AG08395 (cell line): ENCODE measurements at places on chromosomes 4 and X.
A peak's percentile ranks its signal among the peaks of the same experiment; 100 is the strongest.

- DNase-seq = no peak
Measured at GRCh38 chr4:38794051-38794450, 10.5 kb downstream of the TLR1 start.

- no peak for DNase-seq
Measured at GRCh38 chr4:80026100-80026499, 46.9 kb downstream of the ANTXR2 start.

DNA sequence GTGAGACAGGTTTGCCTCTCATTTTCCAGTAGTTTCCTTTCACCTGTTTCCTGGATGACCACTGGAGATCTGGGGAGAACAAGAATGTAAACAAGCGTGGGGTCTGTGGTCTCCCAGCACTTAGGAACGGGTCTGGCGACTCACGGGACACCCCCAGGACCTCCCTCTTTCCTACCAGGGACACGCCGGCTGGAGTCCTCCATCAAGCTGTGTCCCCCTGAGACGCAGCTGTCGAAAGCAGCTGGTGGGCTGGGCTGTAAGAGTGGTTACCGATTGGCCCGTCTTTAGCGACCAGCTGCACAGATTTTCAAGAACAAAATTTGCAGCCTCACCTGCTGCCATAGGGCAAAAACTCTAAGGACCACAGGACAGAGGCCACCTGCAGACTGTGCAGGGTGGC is 11.9 kb downstream of the LRPAP1 start:
- no peak for DNase-seq

- no peak for DNase-seq
Measured at GRCh38 chr4:95213366-95213765, 335.4 kb downstream of the UNC5C start.

- no peak for DNase-seq
Measured at GRCh38 chr4:107870916-107871786, 46.4 kb downstream of the SGMS2 start.

GRCh38 chr4:176792326-176793059 is at the start of gene VEGFC:
Gene VEGFC (minus strand): TSS chr4:176792922. CDS start chr4:176792311, 611 bp downstream.
- peak; percentile 70 for DNase-seq

DNA sequence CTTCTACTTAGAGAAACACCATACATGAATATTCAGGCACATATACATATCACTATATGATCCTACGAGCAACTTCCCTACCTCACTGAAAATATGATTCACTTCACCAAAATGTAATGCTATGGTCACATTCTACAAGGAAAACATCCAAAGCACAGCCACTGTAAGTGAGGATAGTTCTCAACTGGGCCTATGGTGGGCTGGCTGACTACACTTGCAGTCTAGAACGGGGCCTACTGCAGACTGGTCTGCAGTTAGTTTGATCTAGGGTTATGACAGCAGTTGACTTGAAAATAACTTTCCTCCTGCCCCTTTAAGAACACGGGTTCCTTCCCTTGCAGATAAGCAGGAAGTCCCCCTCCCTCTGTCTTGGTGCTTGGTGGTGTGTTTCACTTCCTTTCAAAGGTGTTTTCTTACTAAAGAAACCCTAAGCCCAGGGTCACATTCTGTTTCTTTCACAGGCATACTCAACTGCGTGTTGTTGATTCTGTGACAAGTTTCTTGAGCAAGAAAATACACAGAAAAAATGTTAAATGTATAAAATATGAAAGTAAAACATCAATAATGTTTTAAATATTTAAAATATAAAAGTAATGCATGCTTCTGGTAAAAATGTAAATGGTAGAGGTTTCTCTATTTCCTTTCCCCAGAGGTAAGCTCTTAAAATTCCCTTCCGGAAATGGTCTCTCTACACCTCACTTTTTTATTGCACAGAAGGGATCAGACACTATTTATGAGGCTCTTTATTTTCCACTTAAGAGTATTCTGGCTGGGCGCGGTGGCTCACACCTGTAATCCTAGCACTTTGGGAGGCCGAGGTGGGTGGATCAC is 18.0 kb upstream of the TMSB4X start:
- DNase-seq = peak; percentile 10

- DNase-seq = peak; percentile 14
Measured at GRCh38 chr4:185700048-185700447, 111.9 kb downstream of the SORBS2 start.

GRCh38 chr4:110132816-110133719 is 65.3 kb downstream of the ELOVL6 start:
- no peak for DNase-seq

- DNase-seq = no peak
Measured at GRCh38 chr4:168272488-168272887, 46.1 kb downstream of the DDX60 start.

GRCh38 chrX:129534816-129535578 is 5.1 kb upstream of the OCRL start:
- peak; percentile 56 for DNase-seq

- no peak for DNase-seq
Measured at GRCh38 chrX:153782313-153782712, 1.5 kb downstream of the SRPK3 start.

GRCh38 chr4:41718907-41719306 is 29.6 kb downstream of the PHOX2B start:
- peak; percentile 15 for DNase-seq

- peak; percentile 67 for DNase-seq
Measured at GRCh38 chr4:149370785-149371420, 444.7 kb downstream of the IQCM start.

- peak; percentile 59 for DNase-seq
Measured at GRCh38 chrX:46582966-46583365, 9.4 kb downstream of the CHST7 start.

GRCh38 chrX:3713225-3713936 is at the start of gene PRKX:
Gene PRKX (minus strand): TSS chrX:3713649. CDS start chrX:3713253, 396 bp downstream.
- DNase-seq = peak; percentile 56

DNA sequence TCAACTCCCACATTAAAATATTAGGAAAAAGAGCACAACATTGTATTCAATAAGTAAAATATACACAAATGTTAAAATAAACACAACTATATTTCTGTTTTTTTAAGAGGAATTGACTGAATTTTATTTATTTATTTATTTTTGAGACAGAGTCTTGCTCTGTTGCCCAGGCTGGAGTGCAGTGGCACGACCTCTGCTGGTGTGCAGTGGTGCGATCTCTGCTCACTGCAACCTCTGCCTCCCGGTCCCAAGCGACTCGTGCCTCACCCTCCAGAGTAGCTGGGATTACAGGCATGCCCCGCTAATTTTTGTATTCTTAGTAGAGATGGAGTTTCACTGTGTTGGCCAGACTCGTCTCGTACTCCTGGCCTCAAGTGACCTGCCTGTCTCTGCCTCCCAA is 31.4 kb downstream of the TEX13A start:
- no peak for DNase-seq

GRCh38 chr4:152979731-152980330 is 43.7 kb downstream of the FHDC1 start:
- no peak for DNase-seq

DNA sequence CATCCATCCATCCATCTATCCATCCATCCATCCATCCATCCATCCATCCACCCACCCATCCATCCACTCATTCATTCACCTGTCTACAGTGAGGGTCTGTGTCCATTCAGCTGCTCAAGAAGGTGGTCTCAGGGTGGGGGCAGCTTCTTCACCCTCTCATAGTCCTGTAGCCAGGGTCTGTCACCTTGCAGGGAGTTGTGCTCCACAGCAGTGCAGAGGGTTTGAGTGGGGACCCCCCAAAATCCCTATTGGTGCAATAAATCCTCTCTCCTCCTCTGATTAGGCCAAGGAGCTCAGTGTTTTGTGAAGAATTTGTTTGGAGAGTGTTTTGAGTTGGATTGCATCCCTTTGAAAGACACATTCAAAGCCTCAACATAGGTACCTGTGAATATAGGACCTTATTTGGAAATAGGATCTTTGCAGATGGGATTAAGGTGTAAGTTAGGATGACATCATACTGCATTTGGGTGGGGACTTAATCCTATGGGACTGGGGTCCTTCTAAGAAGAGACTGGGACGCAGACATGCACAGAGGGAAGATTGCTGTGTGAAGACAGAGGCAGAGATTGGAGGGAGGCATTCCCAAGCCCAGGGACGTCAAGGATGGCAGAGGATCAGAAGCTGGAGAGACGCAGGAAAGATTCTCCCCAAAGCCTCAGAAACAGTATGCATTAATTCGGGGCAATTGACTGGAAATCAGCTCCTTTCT is 12.0 kb downstream of the P2RY8 start:
- DNase-seq = no peak

DNA sequence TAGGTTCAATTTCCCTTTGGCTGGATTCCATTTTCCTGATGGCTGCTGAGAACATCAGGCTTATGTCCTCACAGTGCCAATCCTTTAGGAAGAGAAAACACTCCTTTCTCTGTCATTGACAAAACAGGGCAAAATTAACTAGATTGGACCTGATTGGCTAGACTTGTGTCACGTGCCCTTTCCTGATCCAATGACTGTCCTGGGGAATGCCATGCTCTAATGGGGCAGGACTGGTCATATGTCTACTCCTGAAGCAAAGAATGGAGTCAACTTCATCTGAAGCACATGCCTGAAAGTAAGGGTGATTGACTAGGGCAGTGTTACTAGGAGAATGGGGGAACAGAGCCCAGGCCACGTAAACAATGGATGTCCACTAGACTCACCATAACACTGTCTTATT is 220.4 kb downstream of the KDR start:
- DNase-seq = no peak
